ENCODE measurements at places on chromosomes 11 and 22.

DNA sequence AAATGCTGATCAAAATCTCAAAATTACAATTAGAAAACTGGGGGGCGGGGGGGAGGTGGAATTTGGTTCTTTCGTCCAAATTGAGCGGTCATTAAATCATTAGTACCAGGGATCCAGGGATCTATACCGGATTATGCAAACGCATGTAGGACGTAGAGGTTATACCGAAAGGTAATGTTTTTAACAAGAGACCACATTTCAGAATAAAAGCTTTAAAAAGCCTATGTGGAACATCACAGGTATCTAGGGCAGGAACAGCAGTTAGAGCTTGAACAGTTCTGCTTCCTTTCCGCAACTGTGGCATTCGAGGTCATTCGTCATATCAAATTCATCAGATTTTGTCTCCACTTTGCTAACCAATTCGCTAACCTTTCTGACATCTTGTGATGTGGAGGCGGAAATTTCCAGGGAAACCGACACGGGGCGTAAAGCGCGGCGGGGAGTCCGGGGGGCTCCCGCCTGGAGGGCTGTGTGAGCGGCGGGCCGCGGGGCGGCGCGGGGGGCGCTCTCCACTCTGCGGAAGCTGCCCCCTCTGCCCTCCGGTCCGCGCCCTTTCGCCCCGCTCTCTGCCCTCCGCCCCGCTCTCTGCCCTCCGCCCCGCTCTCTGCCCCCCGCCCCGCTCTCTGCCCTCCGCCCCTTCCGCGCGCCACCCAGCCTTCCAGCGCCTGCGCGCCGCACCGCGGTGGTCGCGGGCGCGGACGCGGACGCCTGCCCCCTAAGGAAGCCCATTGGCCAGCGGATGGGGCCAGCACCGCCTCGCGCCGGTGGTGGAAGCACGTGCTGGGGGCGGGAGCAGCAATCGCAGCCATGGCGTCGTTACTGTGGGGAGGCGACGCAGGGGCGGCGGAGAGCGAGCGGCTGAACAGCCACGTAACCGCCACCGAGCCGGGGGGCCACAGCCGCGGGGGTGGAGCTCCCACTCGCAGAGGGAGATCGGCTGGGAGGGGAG lies at the start of gene DDX25:
Gene DDX25, plus strand, starts transcription at position 798 of the 949 bp plus-strand sequence. Its CDS starts 10 bp downstream, at position 808.
- DNase-seq, result peak; percentile 7

- no peak for DNase-seq
These were observed 14.0 kb downstream of the OR8A1 start for GRCh38 chr11:124583781-124584180.

GRCh38 chr11:13874597-13874996 lies 87.9 kb upstream of the SPON1 start:
- DNase-seq, result no peak

DNA sequence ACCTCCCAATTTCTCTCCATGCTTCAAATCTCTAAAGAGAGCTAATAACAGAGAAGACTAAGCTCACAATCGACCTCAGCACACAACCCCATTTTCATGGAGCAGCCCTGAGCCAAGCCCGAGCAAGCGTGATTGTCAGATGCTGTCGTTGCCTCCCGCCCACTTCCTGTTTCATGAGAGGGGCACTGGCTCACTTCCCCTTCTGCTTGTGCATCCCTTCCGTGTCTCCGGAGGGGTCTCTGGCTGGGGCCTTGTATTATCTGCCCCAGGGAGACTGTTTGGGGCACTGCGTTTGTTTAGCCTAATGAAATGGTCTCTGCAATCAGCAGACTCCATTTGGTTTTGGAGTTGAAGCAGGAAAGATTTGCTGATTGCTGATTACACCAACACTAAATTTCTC lies 181.3 kb upstream of the SEZ6L start:
- no peak for DNase-seq

DNA sequence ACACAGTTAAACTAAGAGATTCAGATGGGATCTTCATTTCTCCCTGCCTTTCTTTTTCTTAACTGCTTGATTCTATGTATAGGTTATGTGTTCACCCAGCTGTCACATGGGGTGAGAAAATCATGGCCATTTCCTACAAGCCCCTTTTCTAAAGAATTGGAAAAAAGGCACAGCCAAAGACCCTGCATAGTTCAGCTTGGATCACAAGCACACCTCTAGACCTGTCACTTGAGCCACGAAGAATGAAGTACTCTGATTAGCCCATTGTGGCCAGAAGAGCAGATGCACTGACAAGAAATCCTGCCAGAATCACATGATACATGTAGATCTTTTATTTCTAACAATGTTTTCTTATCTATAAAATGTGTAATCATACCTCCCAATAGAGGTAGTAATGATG lies 69.7 kb downstream of the RAB38 start:
- DNase-seq, result no peak

GRCh38 chr11:66360406-66361073 lies 11.0 kb downstream of the SLC29A2 start:
- DNase-seq, result no peak

- no peak for DNase-seq
These were observed 105.1 kb upstream of the B3GAT1 start for GRCh38 chr11:134517115-134517514.

DNA sequence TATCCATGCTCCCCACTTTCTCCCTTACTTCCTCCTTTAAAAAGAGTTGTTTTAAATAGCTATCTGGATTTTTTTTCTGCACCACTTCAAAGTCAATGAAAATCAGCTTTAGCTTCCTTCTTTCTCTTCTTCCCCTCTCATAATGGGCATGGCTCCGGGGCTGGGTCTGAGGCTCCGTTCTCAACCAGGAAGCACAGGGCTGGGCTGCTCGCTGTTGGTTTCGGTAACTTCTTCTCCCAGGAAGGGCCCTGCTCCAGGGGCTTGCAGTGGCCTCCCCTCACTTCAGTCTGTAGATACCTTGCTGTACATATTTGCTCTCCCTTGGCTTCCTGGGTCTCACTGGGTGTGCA lies 23.8 kb downstream of the MICAL2 start:
- DNase-seq, result no peak

- no peak for DNase-seq
These were observed 766 bp upstream of the CAPRIN1 start for GRCh38 chr11:34050581-34051348.

DNA sequence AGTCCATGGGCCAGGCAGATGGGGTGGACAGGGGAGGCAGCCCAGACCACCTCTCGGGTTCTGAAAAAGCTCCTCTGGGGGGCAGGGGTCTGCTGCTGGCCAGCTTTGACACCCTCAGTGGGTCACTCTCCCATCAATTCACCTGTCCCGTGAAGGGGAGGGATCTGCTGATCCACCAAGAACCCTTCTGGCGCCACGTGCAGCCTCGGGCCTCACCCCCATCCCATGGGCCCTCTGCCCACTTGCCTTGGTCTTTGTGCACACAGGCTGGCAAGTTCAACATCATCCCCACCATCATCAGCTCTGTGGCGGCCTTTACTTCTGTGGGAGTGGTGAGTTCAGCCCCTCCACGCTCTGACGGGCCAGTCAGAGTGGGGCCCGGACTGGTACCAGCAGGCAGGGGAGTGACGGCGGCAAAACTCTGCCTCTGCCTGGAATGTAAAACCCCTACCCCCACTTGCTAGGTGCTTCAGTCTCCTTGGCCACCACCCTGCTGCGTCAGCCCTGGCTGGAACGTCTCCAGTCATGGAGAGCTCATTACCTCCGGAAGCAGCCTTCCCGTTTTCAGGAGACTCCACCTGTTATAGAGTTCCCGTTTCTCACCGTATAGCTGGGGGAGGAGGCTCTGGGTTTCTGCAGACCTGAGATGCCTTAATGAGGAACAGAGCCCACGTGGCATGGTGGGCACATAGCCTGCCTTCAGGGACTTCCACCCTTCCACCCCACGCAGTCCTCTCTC lies 12.7 kb downstream of the PRG3 start:
- no peak for DNase-seq

DNA sequence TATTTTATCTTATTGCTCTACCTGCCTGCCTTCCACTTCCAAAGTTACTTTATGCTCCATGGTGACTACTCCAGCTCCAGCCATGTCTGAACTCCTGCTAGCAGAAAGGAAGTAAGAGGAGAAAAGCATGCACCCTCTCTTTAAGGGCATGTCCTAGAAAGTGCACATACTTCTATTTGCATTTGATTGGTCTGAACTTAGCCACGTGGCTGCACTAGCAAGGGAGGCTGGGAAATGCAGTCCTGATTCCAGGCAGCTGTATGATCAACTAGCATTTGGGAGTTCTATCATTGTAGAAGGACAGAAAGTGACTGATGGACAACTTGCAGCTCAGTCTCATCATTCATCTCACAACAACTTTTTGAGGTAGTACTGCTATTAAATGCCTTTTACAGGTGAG lies 515.7 kb downstream of the BUD13 start:
- DNase-seq, result no peak

GRCh38 chr11:65887723-65888162 lies 528 bp downstream of the FIBP start:
- DNase-seq, result no peak

GRCh38 chr22:42994917-42995562 lies 19.9 kb downstream of the PACSIN2 start:
- no peak for DNase-seq

DNA sequence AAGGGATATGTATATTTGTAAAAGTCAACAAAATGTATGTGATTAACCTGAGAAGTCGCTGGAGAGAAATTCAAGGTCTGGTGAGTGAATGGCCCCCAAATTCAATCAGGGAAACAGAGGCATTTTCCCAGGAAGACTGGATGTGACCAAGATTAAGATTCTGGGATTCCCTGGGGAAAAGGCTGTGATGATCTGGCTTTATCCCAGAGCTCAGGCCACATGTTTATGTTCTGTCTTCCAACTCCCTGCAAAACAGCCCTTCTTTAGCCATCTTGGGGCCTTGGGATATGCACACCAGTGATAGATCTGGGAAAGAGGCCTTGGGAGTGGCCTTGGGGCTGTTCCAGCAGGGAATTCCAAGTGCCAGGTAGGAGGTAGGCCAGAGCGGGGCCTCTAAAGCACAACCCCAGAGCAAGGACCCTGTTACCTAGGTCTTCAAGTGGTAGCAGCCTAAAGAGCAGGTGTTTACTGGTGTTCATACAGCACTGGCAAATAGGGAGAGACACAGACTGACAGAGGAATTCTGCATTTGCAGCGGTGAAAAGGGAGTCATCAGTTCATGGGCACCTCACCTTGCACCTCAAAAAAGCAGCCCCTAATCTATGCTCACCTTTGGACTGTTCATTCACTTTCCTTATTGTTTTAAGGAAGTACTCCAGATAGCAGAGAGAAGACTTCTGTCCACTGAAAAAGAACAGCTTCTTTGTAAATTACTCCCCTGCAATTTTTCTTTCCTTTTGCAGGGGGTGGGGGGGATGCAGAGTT lies 312.4 kb downstream of the BUD13 start:
- DNase-seq, result no peak

DNA sequence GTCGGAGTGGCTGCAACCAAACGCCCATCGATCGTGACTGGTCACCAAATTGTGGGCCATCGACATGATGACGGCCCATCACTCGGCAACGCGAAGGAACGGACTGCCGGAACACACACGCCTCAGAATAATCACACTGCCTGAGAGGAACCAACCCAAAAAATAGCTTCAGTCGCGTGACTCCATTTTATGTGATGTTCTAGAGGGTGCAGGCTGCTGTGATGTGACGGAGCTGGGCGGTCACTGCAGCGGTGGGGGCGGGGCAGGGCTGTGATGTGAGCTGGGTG lies 174.6 kb downstream of the CTTN start:
- no peak for DNase-seq

DNA sequence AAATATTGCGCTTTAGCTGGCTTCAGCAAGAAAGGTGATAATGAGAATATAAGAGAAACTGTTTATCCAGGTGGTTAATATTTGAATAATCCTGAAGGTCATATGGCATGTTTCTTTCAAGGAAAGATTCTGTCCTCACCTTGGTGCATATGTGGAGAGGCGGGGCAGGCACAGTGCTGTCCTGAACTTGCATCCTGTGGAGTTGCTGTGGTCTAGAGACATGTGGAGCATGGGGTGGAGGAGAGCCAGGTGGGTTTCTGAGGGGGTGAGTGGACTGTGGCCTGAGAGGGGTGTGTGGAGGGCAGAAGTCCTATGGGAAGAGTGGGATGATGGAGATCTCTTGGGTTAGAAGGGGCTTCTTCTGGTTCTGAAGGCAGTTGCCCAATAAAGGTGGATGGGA lies 65.5 kb downstream of the GRIK4 start:
- DNase-seq, result no peak

DNA sequence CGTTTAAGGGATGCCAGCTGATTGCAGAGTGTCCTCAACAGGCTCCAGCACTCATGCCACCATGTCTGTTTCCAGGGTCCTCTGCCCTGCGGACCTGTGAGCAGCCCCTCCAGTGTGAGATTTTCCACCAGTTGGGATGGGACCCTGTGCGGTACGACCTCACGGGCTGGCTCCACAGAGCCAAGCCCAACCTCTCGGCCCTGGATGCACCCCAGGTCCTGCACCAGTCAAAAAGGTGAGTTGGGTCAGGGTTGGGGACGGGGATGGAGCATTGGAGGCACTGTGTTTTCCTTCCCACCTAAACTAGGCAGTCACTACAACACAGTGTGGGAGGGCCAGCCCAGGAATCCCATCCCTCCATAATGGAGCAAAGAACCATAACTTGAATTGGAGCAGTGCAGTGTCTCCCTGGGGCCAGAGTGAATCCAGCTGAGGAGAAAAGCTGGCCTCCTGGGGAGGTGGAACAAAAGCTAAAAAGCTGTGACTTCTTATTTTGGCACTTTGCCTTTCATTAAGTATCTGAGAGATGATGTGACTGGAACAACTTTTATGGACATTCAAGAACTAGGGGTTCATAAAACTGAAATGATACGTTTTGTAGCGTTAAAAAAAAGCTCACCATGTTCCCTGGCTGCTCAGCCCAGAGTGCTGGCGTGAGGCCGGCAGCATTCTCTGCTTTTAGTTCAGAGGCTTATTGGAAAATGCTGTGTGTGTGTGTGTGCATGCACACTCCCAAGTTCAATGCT lies 101.8 kb downstream of the MYO18B start:
- DNase-seq, result no peak

DNA sequence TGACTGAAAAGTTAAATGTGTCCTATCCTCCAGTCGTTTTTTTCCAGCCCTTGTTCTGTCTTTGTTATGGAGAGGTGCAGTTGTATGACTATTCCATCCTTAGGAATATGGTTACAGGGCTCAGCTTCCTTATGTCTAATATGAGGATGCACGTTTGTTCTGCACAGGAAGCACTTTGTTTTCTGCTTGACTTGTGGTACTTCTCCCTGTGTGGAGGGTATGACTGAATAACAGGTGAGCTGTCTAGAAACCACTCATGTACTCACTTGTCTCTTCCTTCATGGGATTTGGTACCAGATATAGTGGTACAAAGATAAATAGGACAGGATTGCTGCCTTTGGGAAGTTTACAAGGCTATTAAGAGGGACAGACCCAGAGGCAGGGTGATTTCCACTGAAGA lies 17.4 kb downstream of the CABIN1 start:
- DNase-seq, result no peak

- DNase-seq, result no peak
These were observed 43.1 kb downstream of the BRD1 start for GRCh38 chr22:49784630-49784971.

GRCh38 chr11:66851239-66851596 lies 5.6 kb upstream of the LRFN4 start:
- DNase-seq, result no peak

DNA sequence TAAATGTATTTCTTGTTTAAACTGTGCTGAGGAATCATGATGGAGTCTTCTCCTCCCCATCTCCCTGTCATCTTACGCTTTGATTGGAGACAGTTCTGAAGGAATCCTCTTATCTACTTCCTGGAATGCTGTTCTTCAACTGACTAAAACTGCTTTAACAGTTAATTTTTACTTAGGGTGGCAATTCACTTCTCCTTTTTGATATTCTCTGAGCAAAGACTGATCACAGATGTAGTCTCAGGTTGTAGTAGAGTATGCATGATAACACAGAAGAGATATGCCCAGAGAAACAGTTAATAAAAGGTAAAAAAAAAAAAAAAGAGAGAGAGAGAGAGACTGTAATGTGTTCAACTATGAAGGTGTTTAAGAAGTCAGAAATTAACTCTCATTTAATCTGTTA lies 1.4 kb upstream of the CASP5 start:
- DNase-seq, result no peak
